ENCODE measurements at places on chromosomes 5 and 9.

DNA sequence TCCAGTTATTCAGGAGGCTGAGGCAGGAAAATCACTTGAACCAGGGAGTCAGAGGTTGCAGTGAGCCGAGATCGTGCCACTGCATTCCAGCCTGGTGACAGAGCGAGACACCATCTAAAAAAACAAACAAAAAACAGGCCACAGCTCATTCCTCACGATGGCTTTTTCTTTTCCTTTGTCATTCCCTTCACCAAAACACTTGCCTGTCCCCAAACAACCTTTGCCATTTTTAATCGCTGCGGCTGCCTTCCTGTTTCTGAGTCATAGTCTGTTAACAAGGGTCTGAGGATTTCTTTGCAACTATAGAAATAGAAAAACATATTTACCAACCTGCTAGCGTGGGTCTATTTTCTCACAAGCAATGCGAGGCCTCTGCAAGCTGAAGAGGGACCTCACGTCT lies 123.0 kb upstream of the FSTL4 start:
- DNase-seq: no peak

- no peak for DNase-seq
Observed at GRCh38 chr9:70407081-70407503, 7.4 kb downstream of the KLF9 start.

GRCh38 chr9:2298217-2298616 lies 283.1 kb downstream of the SMARCA2 start:
- no peak for DNase-seq

DNA sequence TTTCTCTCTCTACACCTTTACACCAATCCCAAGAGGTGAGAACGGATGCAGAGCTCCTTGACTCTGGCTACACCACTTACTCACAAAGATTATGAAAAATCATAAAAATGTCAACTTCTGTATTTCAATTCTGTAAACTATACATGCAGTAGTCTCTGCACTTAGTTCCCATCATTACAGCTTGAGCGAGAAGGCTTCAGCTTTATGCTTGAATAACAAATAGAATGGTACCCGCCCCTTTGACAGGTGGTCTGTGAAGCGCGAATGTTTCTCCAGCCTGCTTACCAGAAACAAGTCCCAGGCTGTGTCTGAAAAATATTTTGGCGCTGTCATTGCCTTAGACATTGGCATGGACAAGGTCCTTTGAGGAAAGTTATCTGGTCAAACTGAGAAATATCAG lies 562.4 kb upstream of the CLINT1 start:
- no peak for DNase-seq

DNA sequence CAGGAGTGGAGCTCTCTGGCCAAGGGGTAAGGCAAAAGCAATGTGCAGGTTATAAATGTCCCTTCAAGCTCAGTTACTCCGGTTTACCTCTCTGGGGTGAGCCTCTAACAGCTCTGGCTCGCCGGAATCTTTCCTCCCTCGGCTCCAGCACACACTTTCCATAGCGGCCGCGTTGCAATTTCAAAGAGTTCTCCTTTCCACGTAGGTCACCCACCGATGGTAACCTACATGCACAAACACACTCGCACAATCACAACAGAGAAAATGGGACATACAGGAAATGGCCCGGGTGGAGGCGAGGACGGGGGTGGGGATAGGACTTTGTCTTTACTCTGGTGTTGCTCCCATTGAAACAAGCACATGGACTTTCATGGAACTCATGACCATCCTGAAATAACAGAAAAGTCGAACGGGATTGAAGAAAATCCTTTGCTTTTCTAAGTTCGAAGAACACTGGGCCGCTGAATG lies 1.2 kb downstream of the LHFPL2 start:
- DNase-seq: no peak

GRCh38 chr5:169777159-169777558 lies 140.1 kb downstream of the DOCK2 start:
- DNase-seq: no peak

GRCh38 chr9:131324736-131325679 lies 35.5 kb downstream of the PLPP7 start:
- no peak for DNase-seq

GRCh38 chr9:86321373-86321772 lies 32.8 kb downstream of the TUT7 start:
- DNase-seq: no peak

- DNase-seq: no peak
Observed at GRCh38 chr9:136399176-136400037, 563 bp downstream of the SNAPC4 start.

GRCh38 chr9:131264231-131264630 lies 12.1 kb downstream of the FAM78A start:
- no peak for DNase-seq

DNA sequence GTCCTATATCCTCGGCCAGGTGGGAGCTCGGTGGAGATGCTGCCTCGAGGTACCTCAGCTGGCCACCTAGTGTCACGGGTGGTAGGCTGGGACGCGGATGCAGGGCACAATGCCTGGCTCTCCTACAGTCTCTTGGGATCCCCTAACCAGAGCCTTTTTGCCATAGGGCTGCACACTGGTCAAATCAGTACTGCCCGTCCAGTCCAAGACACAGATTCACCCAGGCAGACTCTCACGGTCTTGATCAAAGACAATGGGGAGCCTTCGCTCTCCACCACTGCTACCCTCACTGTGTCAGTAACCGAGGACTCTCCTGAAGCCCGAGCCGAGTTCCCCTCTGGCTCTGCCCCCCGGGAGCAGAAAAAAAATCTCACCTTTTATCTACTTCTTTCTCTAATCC lies 2.0 kb downstream of the PCDHGC3 start:
- DNase-seq: no peak

- no peak for DNase-seq
Observed at GRCh38 chr5:116650964-116651363, 76.3 kb upstream of the SEMA6A start.

DNA sequence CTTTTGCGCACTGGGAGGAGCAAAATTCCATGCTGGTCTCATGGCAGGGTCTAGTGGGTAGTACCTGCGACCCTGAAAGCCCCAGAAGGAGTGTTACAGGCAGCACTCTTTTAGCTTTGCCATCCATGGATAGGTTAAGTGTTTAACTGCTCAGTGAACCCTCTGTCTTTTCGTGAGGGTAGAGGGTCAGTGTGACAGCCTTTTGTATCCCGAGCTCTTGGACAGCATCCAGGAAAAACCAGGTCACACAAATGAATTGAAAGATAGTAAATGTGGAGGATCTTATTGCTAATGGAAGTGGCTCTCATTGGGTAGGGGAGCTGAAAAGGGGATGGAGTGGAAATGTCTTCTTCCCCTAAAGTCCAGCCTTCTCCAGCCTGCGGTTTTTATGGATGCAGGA lies 57.8 kb upstream of the CCDC112 start:
- DNase-seq: no peak

DNA sequence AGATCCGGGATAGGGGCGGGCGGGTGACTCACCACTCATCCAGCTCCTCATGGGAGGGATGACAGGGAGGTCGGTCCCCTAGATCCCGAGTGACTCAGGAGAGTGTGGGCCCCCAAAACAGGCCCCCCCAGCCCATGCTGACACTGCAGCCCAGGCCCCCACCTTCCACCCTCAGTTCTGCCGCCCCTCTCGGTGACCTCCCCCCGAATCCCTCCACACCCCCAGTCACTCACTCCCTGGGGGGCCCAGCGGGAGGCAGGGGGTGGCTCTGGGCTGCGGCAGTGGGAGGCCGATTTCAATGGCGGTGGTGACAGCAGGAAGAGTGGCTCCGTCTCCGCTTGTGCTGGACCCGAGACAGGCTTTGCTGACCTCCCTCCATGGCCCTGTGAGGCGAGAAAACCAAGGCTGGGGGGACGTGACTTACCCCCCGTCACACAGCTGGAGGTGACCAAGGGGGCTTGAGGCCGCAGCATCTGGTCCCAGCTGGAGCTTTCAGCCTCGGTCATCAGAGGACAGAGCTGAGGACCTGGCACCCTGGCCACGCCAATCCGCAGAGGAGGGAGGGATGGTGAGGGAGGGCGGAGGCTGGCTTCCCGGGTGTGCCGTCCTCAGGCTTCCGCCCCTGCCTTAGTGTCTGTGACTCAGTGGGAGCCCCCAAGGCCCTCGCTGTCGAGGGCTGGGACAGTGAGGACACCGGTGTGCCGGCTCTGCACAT lies 9.0 kb downstream of the GPSM1 start:
- no peak for DNase-seq

- DNase-seq: peak; percentile 64
Observed at GRCh38 chr9:132268725-132269352, 85.9 kb downstream of the SETX start.

DNA sequence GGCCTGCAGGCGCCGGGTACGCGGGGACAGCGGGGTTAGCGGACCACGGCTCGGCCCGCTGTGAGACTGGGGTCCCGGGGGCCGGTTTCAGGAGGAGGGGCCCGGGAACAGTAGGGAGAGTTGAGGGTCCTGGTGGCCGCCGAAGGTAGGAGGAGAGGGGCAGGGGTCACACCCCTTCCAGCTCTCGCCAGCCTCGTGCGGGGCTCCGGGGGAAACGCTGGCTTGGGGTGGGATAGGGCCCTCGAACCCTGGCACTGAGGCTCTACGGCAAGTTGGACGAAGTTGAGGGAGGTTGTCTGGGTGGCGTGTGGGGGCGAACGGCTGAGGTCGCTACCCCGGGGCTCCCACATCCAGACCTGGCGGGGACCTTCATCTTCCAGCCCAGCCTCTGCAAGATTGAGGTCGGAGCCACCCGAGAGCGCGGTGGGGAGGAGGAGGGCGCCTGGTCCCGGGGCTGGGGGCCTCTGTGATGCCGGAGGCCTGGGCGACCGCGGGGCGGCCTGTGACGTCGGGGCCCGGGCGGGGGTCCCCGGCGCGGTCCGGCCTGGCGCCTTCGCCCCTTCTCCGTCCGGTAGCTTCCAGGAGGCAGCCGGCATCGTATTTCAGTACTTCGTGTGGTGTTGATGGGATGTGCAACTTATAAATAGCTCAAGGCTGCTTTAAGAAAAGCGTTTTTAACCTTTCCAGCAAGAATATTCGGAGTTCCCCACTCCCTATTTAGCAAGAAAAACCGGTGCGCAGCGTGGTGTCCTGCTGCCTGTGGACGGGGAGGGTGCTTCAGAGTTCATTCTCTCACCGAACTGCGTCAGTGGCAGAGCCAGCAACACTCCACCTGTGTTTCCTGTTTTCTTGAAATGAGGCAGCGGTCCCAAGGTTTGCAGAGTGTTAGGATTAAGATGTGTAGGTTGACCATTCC lies 902 bp downstream of the HABP4 start:
- DNase-seq: peak; percentile 43

GRCh38 chr9:78919701-78920100 lies 622.8 kb downstream of the PSAT1 start:
- DNase-seq: no peak

GRCh38 chr9:136311051-136312008 lies 7.4 kb upstream of the CCDC187 start:
- DNase-seq: no peak

DNA sequence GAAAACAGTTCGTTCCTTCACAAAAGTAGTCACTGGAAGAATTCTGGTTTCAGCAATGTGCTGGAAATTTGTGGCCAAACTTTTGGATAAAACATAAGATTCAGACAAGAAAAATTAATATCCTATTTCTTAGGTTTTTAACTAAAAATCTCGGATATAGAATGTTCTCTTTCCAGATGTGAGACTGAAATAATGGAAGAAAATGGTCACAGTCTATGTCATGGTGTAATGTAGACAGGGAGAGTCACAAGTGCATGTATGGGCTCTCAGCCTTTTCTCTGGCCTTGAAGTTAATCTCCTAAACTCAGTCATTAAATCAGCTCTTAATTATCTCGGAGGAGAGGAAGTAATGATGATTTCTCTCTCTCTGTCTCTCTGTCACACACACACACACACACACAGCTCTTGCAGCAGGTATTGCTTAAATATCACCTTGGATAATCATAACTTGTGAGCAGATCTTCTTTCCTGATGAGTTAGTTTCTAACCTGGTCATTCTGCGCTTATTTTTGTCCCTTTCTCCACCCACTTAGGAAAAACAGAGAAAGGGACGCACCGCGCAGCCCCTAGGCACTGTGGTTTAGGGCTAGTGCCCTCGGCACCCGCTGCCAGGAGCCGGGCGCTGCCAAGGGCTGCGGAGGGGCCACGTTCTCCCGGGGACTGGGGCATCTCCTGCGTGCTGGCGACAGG lies 672 bp upstream of the ITGA2 start:
- DNase-seq: no peak

- DNase-seq: no peak
Observed at GRCh38 chr9:112439171-112439570, 47.5 kb upstream of the KIAA1958 start.

DNA sequence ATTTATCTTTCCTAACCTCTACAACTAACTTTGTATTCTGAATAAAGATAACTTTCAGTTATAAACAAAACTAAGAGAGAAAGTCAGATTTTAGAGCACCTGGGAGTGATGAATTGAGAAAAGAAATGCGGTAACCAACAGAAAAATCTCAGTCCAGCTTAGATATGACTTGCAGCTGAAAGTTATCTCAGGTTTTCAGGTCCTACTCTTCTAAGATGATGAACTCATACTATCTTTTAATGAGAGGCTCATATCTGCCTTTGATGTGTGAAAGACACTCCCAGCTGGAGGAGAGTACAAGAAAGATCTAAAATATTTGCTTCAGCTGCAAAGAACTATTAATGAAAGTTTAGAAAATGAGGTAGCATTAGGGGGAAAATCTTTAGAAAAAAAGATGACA lies 190.5 kb downstream of the DENND1A start:
- DNase-seq: no peak

DNA sequence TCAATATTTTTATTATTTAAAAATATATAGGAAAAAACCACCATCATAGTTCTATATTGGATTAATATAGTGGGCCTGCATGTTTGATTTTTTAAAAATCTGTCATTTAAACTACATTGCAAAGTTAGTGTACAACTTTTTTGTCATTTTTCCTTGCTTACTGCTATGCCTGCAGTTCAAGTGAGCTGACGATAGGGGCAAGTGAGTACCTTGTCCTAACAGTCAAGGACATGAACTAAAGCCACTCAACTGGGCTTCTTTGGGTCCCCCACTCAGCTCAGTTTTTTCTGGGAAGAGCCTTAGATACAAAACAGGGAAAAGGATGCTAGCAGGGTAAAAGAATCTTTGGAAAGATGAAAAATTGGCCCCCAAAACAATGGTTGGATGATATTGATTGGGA lies 269.9 kb downstream of the MAN2A1 start:
- DNase-seq: no peak

GRCh38 chr5:171496456-171496855 lies 77.0 kb downstream of the FGF18 start:
- DNase-seq: no peak

DNA sequence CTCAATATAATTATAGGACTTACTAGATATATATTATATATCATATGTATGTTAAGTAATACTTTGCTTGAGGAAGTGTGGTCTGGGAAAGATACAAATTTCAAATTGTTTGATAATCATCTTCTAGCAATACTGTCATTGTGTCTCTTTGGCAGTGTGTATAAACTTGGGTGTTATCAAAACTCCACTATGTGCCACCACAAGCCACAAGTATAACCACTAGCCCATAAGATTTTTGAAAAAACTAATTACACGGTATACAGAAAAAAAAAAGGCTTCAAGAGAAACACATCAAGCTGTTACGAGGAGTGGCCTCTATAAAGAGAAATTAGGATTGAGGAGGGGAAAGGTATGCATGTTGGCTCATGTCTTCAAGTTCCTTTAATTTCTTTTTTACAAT lies 44.7 kb upstream of the PCSK5 start:
- DNase-seq: no peak
